Panc1 (cell line): ENCODE measurements at places on chromosomes 11 and 22. TPM values are rescaled to one million over a fixed set of nuclear protein-coding genes. Genes with fewer than 3 reads are reported as not detected.

The OR8G1 gene
- total RNA-seq: not detected

The FOSL1 gene
- 186 TPM for total RNA-seq

The LBHD1 gene
- total RNA-seq: 15.5 TPM

GRCh38 chr11:45217991-45218390 is 68.2 kb downstream of the SYT13 start:
- H3K4me3 ChIP-seq: no peak overlapping the region
- no peaks in the 10 kb centered on the region for H3K36me3 ChIP-seq
- no peaks in the 10 kb centered on the region for H3K27me3 ChIP-seq
- no peaks in the 10 kb centered on the region for H3K4me1 ChIP-seq
- DNase-seq: no peak

DNA sequence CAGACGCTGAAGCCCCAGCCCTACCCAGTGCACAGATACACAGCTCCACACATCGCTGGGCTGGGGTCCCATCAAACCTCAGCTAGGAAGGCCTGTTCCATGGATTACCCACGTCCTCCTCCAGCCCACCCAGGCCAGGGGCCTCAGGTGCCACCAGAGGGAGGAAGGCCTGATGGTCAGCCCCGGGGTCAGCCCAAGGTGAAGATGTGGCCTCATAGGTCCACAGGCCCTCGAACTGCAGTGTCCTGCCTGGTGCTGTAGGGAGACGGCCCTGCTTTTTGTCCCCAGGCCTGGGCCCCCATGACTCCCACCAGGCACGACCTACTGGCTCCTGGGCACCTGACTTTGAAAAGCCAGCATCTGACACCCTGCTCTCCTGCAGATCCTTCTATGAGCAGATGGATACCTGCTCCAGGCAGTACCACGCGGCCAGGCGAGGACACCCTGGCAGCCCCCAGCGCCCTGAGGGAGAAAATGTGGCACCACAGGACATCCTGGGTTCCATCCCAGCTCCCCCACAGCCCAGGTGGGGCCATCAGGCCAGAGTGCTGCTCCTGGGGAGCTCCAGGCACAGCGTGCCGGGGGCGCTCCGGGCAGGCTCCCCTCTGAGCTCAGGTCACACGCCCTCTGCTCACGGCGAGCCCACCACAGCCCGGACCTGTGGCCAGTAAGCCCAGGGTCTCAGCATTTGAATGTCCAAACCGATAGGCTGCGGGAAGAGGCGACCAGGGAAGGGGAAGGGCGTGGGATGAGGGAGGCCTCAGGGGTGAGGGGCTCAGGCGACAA is 15.8 kb upstream of the MOB2 start:
- no peaks in the 10 kb centered on the region for H3K27me3 ChIP-seq
- H3K36me3 ChIP-seq: no peaks in the 10 kb centered on the region
- no peak for DNase-seq

DNA sequence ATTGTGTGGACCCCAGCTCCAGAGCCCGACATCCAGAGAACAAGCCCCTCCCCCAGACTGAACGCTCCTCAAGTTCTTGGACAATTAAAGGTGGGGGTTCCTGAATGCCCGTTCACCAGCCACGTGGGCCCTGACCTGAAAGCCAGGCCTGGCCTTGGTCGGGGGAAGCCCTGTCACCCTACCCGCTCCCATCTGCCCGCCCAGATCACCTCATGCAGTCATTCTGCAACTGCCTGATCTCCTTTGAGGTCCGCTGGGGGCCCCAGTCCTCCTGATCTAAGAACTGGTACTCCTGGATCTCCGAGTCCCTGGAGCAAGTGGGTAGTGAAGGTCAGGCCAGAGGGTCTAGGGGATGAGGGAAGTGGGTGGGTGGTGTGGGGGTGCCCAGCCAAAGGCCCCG is 9.1 kb upstream of the NAALADL1 start:
- H3K36me3 ChIP-seq: no peaks in the 10 kb centered on the region
- H3K27me3 ChIP-seq: no peaks in the 10 kb centered on the region
- H3K4me1 ChIP-seq: no peaks in the 10 kb centered on the region
- no peak for DNase-seq
- no peak overlapping the region for H3K4me3 ChIP-seq

- no peak overlapping the region for H3K4me3 ChIP-seq
- H3K36me3 ChIP-seq: no peaks in the 10 kb centered on the region
- no peaks in the 10 kb centered on the region for H3K4me1 ChIP-seq
- no peak for DNase-seq
Observed at GRCh38 chr11:72350752-72351151, 83.6 kb downstream of the CLPB start.

DNA sequence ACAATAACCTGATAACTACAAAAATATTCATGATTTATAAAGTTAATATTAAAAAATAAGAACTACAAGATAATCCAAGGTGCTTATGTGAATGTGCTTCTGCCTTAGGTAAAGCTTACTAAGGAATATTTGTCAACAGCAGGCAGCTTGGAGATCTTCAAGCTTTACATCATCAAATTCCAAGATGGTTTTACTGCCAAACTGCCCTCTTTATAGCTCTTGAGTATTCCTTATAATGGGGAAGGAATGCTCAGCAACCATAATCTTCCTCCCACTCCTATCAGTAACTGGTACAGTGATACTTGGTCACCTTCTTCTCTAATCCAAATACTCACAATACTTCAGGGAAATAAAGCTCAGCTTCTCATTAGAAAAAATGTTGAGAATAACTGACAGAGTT is 30.1 kb downstream of the SBF2 start:
- H3K36me3 ChIP-seq: no peaks in the 10 kb centered on the region
- H3K27ac ChIP-seq: no peak overlapping the region
- no peaks in the 10 kb centered on the region for H3K27me3 ChIP-seq
- DNase-seq: no peak
